Erythroblast (primary cell): ENCODE measurements at places on chromosomes 5 and 9.

DNA sequence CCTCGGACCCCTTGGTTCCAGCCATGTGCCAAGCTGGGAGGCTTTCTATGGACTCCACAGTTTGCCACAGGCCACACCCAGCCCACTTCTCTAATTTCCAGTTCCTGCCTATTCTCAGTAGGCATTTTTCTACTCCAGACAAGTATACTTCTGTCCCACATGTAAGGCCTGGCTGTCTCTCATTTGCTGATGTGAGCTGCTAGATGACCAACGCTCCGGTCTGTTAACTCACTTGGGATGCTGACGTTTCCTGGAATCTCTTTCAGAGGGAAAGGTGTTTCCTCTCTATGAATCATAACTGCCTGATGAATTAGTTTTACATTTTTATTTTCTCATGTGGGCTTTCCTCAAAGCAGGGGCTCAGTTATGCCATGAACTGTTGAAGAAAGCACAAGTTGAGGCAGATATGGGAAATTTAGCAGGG lies 36.3 kb downstream of the ERGIC1 start:
- DNase-seq: no peak

- no peak for DNase-seq
These were observed 297.8 kb downstream of the FBXL17 start for GRCh38 chr5:108084105-108084504.

DNA sequence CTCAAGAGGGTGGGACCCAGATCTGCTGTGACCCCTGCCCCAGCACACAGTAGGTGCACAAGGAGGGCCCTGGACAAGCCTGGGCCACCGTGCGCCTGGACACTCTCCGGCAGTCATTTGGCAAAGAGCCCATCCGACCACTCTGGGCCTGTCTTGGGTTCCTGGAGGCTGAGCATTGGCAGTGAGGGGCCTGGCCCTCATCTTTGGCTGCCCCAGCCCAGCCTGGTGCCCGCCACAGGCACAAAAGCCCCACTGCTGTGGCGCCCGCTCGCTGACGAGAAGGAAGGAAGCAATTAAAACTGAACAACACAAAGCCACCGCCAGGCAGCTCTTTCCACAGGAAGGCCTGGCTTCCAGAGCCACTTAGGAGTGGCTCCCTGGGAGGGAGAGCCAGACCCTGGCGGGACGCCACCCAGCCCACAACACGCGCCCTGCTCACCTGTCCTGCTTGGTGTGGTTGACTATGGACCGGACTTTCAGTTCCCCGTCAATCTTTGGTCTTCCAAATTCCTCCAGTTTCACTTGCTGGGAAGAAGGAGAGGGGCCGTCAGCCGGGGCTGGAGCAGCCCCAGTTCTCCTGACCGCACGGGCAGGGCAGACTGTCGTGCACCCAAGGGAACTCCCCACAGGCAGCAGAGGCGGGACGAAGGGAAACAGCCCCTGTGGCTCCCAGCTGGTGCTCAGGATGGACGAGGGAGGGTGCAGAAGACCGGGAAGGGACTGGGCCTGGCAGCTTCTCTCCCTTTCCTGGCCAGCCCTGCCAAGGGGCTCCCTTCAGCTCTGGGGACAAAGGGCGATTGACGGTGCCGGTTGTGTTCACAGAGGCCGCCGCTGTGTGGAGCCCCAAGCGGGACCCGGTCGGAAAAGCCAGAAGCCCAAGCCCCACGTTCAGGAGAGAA lies 50.9 kb upstream of the SARDH start:
- no peak for DNase-seq

- no peak for DNase-seq
These were observed 1.7 kb upstream of the PTPDC1 start for GRCh38 chr9:94082553-94082952.

- no peak for DNase-seq
These were observed 119.6 kb downstream of the PRDM9 start for GRCh38 chr5:23626961-23627360.

DNA sequence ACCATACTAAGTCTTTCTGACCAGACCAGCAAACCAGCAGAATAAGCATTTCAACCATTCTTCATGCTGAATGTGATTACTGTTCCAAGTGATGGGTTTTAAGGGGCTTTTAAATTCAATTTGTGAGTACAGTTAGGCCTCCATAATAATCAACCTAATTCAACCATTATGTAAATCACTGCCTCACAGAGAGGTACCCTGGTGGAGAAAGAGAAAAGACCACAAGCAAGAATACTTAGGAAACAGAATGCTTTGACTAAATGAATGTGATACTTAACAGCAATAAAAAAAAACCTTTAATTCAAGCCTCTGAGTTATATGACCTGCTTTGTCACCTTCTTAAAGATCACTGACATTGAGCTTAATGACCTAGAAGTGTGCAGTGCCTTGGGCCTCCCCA lies 162.1 kb downstream of the EPB41L4A start:
- DNase-seq: no peak

GRCh38 chr9:136599811-136600660 lies 54.2 kb upstream of the NOTCH1 start:
- DNase-seq: no peak

GRCh38 chr5:62315376-62316175 lies 9.6 kb downstream of the KIF2A start:
- DNase-seq: no peak

GRCh38 chr5:104187656-104188055 lies 625.1 kb upstream of the NUDT12 start:
- no peak for DNase-seq

- DNase-seq: no peak
These were observed 27.9 kb upstream of the HNRNPA0 start for GRCh38 chr5:137782055-137782454.

- no peak for DNase-seq
These were observed 132.5 kb downstream of the CDH18 start for GRCh38 chr5:19855453-19855852.

GRCh38 chr9:68797116-68797515 lies 92.1 kb downstream of the PIP5K1B start:
- DNase-seq: no peak

GRCh38 chr9:113989017-113989713 lies 88.9 kb downstream of the AMBP start:
- DNase-seq: no peak

DNA sequence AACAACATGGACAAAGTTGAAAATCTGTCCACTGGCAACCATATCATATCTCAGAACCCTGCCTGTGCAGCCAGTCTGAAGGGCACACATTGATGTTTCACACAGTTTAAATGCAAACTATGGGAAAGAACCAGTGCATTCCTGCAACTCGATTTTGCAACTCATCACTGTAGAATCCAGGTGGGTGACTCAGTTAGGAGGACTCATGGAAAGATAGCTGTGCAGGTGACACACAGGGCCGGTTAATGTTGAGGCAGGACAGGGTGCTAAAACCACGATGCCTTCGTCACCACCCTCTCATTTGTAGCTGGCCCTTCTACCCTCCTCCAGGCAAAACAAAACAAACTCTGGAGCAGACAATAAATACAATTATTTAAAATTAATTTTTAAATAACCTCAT lies 62.8 kb downstream of the TLE1 start:
- DNase-seq: no peak

DNA sequence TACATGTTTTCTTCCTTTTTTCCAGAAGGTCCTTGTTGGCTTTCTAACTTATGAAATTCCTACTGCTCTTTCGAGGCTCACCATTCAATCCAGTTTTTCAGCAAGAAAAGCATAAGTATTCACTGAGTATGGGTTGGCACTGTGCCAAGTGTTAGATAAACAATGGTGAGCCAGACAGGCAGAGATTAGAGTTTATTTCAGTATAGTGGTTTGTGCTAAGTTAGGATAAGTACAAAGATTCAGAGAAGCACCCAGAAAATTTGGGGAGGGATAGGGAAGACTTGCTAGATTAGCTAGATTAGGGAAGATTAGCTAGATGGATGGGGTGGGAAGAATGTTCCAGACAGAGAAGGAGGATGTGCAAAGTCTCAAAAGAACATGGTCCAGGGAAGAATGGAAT lies 122.9 kb downstream of the OXCT1 start:
- DNase-seq: peak; percentile 55

- no peak for DNase-seq
These were observed 96.0 kb upstream of the PAM start for GRCh38 chr5:102659151-102659550.

DNA sequence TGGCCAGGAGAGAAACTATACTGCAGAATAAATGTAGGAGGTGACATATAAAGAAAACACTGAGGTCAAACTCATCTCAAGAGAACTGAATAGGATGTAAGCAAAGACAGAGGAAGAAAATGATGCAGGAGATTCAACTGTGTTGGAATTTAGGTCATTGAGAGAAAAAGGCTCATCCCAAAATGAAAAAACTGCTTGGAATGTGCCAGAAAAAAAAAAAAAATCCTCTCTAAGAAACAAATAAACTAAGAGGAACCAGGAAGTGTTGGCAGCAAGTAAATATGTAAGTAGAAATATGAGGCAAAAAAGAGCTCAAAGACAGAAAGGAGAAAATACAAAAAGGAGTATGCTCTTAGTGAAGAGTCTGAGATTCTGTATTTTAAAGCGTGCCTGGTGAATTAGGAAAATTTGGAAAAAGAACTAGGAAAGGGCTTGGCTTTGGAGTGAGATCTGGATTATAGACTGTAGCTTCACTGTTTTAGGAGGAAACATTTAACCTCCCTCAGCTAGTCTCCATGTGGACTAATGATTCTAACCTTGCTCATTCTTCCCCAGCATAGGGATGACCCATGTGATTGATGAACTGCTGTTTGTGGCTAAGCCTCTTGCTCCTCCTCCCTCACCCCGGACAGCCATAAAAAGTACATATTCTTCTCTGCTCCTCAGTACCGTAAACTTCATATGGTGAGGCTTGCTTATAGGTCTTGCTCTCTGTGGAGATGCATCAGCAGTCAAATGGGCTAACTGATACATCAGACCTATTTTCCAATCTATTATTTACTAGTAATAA lies 185.6 kb upstream of the POU5F2 start:
- DNase-seq: no peak

DNA sequence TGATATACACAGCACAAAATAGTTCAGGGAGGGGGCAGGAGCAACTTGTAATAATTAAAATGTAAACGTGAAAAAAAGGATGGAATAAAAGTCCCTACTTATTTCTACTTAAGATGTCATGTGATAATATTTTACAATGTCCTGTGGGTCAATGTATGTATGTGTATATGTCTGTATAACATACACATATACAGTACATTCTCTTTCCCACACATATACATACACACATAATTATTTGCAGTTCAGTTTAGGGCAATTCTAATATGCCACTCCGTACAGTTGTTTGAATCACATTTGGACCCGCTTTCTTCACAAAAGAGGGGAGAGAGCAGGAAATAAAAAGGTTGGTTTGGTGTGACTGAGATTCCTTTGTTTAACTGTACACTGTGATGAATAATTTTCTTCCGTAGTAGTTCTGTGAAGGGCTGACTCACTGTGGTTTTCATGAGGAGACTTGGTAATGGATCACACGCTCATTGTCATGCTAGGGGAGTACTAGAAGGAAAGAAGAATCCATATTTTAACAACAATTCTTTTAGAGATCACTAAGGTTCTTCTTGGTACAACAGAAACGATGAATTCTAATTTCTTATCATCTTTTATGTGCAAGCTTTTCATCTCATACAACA lies 26.2 kb upstream of the ACOT12 start:
- DNase-seq: no peak

DNA sequence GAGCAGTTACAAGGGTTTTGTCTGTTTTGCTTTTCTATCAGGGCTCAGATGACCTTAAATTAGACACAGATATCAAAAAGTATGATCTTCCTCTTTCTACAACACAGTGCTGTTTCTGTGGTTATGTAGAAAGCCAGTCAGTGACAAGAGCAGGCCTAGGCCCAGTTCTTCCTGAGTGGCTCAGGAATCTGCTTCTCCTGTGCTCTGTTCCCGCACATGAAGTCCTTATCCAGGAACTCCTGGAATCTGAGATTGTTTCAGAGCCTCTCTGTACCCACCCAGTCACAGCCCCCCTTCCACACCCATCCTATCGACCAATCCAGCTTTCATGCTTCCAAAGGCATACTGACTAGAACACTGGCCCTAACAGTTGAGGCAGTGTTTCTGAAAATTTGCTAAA lies 40.4 kb upstream of the SMU1 start:
- no peak for DNase-seq

DNA sequence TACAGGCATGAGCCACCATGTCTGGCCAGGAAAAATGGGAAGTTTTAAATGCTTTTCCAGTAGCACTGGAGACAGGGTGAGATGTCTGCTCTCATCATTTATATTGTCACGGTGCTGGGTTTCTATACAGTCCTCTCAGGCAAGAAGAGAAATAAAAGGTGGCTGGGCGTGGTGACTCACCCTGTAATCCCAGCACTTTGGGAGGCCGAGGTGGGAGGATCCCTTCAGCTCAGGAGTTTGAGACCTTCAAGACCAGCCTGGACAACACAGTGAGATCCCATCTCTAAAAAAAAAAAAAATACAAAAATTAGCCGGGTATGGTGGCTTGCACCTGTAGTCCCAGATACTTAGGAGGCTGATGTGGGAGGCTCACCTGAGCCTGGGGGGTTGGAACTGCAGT lies 4.8 kb upstream of the GRIN1 start:
- no peak for DNase-seq
